ENCODE measurements at places on chromosomes 1 and 21.

DNA sequence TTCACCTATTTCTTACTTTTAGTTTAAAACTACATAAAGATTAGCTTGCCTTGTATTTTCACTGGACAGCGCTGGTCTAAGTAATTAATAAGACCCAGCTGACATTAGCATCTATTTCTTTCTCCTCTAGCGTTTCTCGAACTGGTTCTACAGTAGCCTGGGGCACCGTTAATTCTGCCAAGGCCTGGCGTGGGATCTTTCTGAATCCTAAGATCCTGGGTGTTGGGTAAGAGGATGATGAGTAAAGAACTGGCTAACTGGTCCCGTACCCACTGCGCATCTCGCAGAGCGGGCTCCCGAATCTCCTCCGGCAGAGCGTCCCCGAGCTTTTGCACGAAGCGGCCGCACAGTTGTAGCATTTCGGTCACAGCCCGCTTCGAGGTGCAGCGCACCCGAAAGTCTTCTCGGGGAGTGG lies 309 bp downstream of the NSL1 start:
- peak; percentile 79 for DNase-seq

GRCh38 chr1:64039390-64039926 lies 164.0 kb upstream of the UBE2U start:
- no peak for DNase-seq

- DNase-seq, result no peak
Measured at GRCh38 chr1:143735764-143736461, 235.9 kb downstream of the FAM72C start.

- DNase-seq, result no peak
Measured at GRCh38 chr1:205441318-205441633, 14.6 kb downstream of the BLACAT1 start.

DNA sequence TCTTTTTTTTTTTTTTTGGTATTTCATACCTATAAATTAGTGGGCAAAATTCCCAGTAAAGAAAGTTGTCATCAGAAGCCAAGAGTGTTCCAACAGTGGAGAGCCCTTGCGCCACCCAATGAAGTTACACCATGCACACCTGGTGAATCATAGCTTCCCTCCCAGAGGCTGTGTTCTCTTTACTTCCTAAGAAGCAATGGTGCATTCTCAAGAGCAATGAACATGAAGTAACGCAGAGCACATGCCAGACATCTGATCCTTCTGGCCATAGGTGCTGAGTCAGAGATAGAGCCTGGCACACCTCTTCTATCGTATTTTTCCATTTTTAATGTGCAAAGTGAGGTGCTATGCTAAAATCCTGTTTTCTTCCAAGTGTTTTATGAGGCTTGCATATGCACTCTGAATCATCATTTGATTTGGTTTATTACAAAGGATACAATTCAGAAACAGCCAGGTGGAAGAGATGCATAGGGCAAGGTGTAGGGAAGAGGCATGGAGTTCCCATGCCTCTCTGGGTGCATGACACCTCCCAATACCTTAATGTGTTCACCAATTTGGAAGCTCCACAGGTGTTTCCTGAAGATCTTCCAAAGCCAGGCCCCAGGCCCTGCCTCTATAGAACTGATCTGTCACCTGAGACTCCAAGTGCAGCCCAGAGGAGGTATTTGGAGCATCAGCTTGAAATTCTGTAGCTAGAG lies 408.0 kb downstream of the SIPA1L2 start:
- DNase-seq, result no peak

GRCh38 chr1:56686169-56686568 lies 41.1 kb downstream of the PRKAA2 start:
- DNase-seq, result no peak

- no peak for DNase-seq
Measured at GRCh38 chr1:172581273-172581672, 48.3 kb downstream of the SUCO start.

DNA sequence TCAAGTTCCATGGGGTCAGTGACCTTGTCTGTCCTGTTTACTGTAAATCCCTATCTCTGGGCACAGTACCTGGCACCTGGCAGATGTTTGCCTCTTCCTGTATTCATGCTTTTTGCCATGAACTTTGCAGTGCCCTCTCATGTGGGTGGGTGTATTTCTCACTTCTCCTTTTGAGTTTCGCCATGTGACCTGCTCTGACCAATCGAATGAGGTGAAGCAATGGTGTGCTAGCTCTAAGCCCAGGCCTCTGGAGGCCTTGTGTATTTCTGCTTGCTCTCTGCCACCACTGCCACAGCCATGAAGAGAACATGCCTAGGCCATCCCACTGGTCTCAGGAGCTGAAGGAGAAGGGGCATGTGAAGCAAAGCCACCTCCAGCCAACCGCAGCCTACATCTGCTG lies 185.5 kb upstream of the ZC3H12A start:
- peak; percentile 62 for DNase-seq

DNA sequence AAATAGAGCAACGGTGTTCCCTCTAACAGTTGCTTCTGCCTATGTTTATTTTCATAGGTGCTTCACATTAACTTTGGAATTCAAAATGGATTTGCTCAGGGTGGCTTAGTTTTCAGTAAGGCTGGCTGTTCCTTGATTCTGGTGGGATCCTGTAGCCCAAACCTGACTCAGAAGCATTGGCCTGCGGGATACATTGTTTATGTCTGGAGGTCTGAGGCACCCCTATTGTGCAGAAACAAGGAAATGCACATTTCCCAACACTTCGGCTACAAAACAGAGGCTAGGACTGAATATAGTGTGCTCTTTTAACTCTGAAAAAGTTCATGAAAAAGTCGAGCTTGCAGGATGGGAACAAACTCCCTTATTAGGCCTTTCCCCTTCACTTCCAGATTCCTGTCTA lies 133.8 kb upstream of the F3 start:
- DNase-seq, result no peak

DNA sequence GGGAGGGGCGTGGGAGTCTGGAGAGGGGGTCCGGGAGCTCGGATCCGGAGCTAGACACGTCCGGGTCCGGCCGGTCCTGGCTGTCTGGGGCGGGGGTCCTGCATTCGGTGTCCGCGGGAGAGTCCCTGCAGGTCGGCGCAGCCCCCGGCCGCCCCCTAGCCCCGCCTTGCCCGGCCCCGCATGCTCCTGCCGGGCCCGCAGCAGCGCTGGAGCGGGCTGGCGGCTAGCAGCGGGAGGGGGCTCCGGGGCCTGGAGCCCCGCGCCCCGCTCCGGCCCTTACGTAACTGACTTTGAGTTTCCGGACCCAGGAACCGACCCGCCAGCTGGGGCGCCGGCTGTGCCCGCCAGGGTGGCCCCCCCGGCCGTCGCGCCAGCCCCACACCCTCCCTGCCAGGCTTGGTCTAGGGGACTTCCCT lies 26.9 kb upstream of the EPB41 start:
- DNase-seq, result peak; percentile 27

DNA sequence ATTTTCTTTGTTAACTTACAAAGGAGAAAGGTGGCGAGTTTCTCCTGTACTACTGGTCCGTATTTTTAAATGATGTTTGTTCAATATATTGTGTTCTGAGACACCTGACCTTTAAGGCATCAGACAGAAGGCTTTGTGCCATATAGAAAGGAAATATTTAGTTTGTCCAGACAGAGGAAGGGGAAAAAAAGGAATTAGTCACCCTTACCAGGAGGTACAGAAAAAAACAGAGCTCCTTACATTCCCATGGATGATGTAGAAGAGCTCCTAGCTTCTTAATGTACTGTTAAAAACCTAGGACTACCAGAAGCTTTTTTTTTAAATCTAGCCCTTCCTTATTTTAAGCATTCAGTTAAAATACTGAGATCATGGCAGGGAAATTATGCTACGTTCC lies 12.4 kb upstream of the PODN start:
- no peak for DNase-seq

DNA sequence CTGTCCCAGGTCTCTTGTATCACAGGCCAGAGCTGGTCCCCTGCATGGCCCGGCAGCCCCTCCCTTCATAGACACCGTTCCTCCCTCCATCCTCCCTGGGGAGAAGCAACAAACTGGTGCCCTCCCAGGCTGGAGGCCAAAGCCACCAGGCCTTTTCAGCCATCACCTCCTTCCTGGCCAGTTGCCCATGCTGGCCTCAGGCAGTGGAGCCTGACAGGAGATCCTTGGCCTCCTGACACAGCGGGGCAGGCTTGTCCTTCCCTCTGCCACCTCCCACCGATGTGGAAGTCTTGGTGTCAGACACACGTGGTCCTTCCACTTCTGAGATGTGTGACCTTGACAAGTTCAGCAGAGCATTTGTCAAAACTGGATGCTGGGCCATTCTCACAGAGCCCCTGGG lies 206.0 kb downstream of the HIVEP3 start:
- no peak for DNase-seq

GRCh38 chr1:205061665-205062069 lies 18.7 kb downstream of the CNTN2 start:
- peak; percentile 76 for DNase-seq

- DNase-seq, result no peak
Measured at GRCh38 chr1:89530444-89531089, 5.9 kb downstream of the LRRC8B start.

GRCh38 chr1:246629030-246629429 lies 62.8 kb downstream of the CNST start:
- no peak for DNase-seq

GRCh38 chr1:52862666-52863458 lies 20.3 kb downstream of the ZYG11A start:
- no peak for DNase-seq

DNA sequence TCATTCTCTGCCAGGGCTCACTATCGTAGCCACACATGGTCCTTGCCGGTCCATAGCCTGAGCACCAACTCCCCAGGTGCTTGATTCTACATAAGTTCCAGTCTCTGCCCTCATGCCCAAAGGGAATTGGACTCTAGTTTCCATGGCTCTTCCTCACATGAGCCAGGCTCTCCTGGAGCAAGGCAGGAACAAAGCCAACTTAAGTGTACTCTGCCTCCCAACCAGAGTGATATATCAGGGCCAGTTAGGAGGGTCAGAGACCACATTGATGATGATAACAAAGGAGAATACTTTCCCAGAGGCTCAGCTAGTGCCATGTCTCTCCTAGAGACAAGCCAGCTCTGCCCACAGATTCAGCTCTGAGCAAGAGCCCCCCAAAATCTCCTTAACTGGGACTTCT lies 70.9 kb downstream of the ERI3 start:
- no peak for DNase-seq

- no peak for DNase-seq
Measured at GRCh38 chr21:42257091-42257765, 38.3 kb downstream of the ABCG1 start.

GRCh38 chr1:219699870-219700269 lies 87.0 kb upstream of the ZC3H11B start:
- no peak for DNase-seq

DNA sequence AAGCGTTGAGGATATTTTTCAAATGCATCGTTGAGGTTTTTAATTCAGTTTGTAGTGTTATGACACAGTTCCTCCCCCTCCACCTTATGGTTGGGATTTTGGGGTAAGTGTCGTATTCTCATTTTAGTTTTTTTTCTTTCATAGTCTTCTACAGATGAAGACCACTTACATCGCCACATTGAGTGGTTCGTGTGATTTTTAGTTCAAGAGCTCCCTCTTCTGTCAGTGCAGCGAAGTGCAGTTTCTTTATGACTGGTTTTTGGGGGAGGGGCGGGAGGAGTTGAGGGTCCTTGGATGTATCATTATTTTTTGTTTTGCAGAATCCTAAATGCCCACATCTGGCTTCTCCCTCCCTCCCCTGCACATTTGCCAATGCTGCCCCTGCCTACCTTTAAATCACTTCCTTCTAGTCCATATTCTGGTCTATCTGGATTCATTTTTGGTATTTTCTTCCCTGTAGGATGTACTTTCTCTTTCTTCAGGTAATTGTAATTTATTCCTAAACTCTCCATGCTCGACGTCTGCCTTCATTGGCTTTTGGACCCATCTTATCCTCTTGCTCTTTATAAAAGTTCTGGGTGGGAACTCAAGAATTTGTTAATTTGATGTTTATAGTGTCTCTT lies 433.1 kb downstream of the CAMTA1 start:
- DNase-seq, result peak; percentile 41

GRCh38 chr1:223708651-223709268 lies 3.6 kb upstream of the CAPN2 start:
- no peak for DNase-seq

GRCh38 chr1:38077523-38078147 lies 31.0 kb upstream of the POU3F1 start:
- no peak for DNase-seq

DNA sequence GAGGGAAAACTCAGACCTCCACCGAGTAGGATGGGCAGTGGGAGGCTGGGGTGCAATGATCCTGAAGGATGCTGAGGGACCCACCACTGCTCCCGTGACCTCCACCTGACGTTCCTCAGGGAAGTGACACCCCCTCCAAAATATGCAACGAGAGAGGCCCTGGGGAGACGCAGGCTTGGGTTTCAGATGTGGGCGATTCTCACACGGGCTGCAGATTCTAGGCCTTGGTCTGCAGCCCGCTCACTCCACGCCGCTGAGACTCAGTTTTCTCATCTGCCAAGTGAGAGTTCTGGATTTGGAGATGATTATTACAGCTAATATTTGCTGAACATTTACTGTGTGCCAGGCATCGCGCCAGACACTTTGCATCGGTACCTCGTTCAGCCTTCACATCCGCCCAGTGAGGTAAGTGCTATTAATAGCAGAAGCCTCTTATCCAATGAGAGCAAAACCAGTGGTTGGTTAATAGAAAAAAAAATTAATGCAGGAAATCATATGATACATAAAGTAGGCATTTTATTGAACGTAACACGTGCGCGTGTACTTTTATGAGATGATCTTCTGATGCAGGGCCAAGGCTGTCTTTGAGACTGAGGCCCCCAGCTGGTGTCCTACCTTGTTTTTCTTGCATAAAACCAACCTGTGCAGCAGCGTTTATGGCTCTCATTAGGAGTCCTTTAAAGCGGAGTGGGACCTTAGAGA lies 102.0 kb upstream of the RUNX3 start:
- DNase-seq, result no peak

GRCh38 chr1:51957618-51958017 lies 32.9 kb downstream of the RAB3B start:
- no peak for DNase-seq

All from suppressor macrophage treated with lipopolysaccharide for 4 hours (primary cell).